ENCODE measurements at places on chromosomes 12 and 14. TPM values are rescaled to one million over a fixed set of nuclear protein-coding genes. Genes with fewer than 3 reads are reported as not detected.

The PTGER2 gene
- total RNA-seq, result under 0.01 TPM

The PIWIL1 gene
- total RNA-seq, result not detected

The SLC5A8 gene
- total RNA-seq, result not detected

The RNASE1 gene
- total RNA-seq, result 33.5 TPM

The OR4L1 gene
- not detected for total RNA-seq

The TSPAN31 gene
- total RNA-seq, result 56.2 TPM

The AHNAK2 gene
- total RNA-seq, result 42.7 TPM

The BRAP gene
- total RNA-seq, result 17.0 TPM

The KRT6C gene
- not detected for total RNA-seq

The PPP1R1A gene
- total RNA-seq, result not detected
